ENCODE measurements at places on chromosomes 7 and 10.

DNA sequence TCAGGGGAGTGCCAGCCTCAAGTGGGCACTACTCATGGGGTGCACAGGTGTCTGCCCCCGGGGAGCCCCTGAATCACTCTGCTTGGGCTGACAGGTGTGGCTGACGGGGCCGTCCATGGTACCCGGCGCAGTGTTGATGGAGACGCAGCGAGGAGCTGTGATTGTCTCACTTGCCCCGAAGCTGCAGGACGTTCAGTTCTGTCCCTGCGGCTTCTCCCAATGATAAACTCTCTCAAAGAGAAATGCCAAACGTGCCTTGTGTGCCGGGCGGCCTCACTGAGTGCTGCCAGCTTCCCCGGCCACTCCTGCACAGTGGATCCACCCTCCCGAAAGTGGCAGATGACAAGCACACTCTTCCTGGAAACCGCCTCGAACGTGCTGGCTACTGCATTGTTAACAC, 203.2 kb downstream of the DNAJB6 start:
- DNase-seq = no peak

GRCh38 chr7:54802841-54803240, 43.8 kb upstream of the SEC61G start:
- no peak for DNase-seq

- no peak for DNase-seq
Observed at GRCh38 chr10:35203745-35204144, 77.1 kb downstream of the CREM start.

- no peak for DNase-seq
Observed at GRCh38 chr7:17166824-17167379, 131.6 kb upstream of the AHR start.

GRCh38 chr10:22733992-22734391, 19.6 kb upstream of the PIP4K2A start:
- no peak for DNase-seq

DNA sequence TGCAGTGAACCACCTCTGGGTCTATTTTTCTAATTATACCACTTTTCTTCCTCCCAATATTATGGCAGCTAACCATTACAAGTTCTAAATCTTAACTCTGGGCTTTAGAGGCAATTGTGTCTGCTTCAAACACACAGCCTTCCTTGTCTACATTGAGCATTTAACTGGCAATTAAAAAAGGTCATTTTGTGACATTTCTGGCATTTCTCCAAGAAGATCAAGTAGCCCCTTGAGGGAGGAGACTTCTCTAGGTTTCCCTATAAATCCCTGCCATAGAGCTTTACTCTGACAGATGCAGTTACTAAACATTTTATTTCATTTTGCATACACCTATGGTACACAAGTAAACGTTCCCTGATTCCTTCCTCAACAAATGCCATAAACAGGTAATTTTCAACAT, 33.4 kb upstream of the FAM133B start:
- no peak for DNase-seq

GRCh38 chr7:70487428-70487827, 644.5 kb upstream of the GALNT17 start:
- no peak for DNase-seq

GRCh38 chr7:27068259-27068658, 27.5 kb downstream of the HOXA1 start:
- DNase-seq = no peak

- DNase-seq = peak; percentile 46
Observed at GRCh38 chr7:125316466-125316865, 386.8 kb upstream of the POT1 start.

DNA sequence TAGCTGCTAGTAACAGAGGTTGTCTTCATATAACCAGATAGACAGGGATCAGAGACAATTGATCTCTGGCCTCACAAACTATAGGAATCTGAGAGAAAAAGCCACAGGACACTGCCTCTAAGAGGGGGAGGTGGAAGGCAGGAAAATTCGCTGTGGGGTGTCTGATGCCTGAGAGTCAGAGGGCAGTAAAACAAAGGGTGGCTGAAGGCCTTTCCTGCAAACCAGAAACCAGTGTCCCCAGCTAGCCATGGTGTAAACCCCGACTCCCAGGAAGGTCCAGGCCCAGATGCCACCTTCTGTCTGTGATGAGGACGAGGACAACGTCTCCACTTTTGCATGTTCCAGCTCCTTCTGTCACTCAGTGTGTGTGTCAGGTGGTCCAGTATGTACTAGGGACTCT, 215.1 kb downstream of the ADARB2 start:
- DNase-seq = no peak

- DNase-seq = no peak
Observed at GRCh38 chr10:72414642-72415041, 59.9 kb upstream of the DNAJB12 start.

- DNase-seq = no peak
Observed at GRCh38 chr7:95502403-95502802, 16.7 kb downstream of the ASB4 start.

- DNase-seq = no peak
Observed at GRCh38 chr10:63887023-63887589, 365.9 kb downstream of the REEP3 start.

DNA sequence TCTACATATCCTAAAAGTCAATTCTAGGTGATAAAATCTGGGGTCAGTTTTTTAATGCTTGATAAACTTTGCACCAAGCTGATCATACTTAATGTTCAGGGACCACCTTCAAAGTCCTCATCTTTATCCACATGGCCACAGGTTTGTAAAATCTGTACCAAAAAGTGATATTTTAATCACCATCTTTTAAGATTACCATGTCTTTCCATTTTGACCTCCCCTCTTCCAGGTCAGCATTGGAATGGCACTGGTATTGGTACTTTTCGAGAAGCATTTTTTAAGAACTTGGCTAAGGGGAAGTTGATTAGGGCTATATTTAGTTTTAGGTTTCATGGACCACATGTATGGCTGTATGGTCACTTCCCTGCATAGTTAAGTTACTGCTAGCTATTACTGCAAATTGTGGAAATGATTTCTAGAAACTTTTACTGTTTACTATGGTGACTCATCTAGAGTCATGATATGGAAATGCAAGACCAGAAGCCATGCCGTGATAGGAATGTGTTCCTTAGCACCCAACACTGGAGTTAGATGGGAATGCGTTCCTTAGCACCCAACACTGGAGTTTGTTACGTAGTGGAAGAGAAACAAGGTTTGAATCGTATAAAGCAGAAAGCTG, 50.8 kb upstream of the ABLIM1 start:
- DNase-seq = no peak

- no peak for DNase-seq
Observed at GRCh38 chr7:117495308-117495707, 15.5 kb downstream of the CFTR start.

All from NCI-H524 treated with DMSO at 0.1 percent for 48 hours (cell line).